Stimulated activated CD4-positive, alpha-beta T cell treated with anti-CD3 and anti-CD28 coated beads, Interleukin-4, amount 100 ng/mL, for 24 hours (primary cell): ENCODE measurements at places on chromosomes 16 and 17.
A peak's percentile ranks its signal among the peaks of the same experiment; 100 is the strongest.

- DNase-seq = no peak
Observed at GRCh38 chr16:56211435-56211981, 20.2 kb downstream of the GNAO1 start.

DNA sequence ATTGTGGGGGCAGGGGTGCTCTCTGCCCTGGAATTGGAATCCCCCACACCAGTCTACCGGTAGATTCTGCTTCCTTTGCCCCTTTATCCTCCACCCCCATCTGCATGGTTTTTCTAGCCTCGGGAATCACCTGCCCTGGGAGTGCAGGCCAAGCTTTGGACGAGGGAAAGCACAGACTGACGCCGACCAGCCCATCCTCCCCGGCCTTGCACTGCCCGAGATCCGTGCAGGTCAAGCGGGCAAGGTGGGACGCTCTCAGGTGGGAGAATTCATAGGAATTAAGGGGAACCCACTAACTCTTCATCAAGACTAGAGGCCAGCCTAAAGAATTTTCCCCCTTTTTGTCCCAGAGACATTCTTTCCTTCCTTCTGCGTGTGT is 9.9 kb upstream of the HOXB13 start:
- DNase-seq = no peak

- no peak for DNase-seq
Observed at GRCh38 chr16:10812312-10813098, 6.1 kb downstream of the TVP23A start.

DNA sequence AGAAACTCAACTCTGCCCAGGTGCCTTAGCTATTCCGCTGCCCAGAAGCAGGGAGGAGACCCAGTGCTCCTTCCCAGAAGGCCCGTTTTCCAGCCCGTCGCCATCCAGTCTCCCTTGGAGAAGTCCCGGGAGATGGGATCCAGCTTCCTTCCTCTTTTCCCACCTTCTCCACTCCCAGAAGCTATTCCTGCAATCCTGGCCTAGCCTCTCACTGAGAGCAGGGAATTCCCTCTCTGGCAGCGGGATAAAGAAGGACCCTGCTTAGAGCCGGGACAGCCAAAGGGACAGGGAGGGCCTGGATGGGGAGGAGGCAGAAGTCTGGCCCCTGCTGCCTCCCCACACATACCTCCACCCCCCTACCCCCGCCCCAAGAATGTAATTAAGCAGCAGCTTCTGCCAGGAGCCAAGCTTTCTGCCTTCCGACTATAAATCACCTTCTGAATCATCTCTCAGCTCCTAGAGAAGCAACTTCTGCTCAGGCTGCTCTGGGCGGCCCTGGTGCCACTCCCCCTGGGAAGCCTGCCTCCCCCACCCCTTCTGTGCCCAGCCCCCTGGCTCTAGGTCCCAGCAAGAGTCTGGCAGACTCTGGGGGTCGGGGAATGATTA is 6.4 kb downstream of the WNT3 start:
- no peak for DNase-seq

DNA sequence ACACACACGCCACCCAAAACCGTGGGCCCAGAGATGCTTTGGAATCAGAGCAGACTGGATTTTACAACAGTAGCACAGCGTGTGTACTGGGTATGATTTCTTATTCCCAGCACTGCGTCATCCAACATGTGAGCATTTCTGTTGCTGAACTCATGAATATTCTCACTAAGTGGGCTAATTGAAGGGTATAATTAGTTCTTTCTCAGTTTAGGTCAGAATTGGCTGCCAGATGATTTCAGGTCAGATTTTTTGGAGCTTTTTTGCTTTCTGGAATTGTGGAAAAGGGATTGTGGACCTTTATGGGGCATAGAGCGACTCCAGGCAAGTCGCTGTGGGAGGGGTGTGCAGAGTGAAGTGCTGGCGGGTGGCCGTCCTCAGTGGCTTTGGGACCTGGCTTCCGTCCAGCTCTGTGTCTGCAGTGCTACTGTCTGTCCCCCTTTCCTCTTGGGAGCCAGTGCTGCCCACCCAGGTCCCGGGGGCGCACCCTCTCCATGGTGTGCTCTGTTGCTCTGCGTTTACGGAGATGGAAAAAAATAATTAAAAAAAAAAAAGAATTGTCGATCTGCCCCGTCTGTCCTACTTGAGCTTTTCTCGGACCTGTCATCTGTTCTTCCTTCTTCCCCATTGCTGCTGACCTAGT is 25.0 kb downstream of the FOXK2 start:
- DNase-seq = no peak

DNA sequence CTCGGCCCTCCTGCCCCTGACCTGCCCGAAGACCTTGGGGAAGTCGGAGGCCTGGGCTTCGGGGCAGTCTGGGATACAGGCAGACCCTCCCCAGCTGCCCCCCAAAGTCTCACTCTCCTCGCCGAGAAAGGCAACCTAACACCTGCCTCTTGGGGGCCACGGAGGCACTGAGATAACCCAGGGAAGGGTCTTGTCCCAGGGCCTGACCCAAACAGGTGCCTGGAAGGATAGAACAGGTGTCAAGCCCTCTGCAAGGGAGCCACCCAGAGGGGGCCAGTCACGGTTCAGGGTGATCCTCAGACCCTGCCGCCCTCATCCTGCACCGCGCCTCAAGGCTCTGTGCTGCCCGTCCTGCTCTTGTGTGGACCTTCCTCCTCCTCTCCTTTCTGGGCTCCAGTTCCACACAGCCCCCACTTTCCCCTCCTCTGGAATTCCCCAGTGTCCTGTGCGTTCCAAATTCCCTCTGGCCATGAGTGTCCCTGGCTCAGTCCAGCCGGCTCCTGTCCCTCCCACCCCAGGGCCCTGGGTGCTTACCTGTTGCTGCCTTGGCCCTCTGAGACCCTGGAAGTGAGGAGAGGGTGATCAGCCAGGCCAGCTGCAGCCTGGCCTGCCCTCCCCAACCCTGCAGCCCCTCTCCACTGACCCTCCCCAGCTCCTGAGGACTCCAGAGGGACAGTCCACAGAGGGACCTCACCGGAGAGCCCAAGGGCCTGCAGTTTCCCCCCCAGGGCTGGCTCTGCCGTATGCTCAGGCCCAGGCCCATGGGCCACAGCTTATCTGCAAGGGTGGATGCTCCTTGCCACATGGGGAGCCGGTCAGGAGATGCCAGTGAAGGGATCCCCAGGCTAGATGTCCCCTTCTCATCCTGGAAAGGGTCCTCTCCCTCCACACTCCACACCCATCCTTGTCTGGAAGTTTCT is 3.8 kb downstream of the PRSS27 start:
- DNase-seq = no peak

DNA sequence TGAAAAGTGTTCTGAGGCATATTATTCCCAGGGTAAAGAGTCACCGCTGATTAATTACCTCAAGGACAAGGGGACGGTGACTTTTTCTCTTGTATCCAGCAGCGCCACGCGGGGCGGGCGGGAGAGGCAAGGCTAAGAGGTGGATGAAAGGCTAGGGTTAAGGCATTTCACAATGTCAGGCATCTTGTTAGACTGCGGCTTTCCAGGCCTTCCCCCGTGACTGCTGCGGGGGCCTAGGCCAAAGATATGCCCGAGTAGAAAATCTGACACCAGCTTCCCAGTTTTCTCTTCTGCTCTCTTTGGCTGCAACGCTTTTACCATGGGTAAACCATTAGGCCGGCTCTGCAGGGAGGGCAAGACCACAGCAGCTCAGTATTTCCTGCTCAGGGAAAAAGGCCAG is 698.2 kb downstream of the MAF start:
- no peak for DNase-seq

- no peak for DNase-seq
Observed at GRCh38 chr17:8384801-8385378, 1.9 kb upstream of the RPL26 start.

DNA sequence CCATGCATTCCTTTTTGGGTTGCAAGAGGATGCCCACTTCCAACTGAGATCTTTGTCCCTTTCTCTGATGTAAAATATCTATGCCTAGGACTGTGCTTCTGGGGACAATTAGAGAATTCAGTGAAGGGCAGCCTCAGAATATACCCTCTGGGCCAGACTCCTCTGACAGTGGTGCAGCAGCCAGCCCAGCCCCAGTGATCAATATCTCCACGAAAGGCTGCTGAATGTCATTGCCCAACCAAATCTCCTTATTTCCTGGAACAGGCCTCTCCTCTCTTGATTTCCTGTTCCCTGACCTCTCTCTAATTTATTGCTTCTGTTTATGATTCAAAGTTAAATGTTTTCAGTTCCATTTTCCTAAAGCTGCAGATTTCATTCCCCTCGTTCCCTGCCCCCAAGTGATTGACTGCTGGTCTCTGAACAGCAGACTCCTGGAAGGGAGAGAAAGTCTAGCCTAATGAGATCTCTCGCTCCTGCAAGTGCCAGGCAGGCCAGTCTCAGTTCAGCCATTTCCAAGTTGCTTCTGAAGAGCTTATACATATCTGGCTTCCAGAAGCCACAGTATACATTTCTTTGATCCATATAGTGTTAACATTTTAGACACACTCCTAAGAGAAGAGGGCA is 104.4 kb upstream of the SALL1 start:
- DNase-seq = no peak

DNA sequence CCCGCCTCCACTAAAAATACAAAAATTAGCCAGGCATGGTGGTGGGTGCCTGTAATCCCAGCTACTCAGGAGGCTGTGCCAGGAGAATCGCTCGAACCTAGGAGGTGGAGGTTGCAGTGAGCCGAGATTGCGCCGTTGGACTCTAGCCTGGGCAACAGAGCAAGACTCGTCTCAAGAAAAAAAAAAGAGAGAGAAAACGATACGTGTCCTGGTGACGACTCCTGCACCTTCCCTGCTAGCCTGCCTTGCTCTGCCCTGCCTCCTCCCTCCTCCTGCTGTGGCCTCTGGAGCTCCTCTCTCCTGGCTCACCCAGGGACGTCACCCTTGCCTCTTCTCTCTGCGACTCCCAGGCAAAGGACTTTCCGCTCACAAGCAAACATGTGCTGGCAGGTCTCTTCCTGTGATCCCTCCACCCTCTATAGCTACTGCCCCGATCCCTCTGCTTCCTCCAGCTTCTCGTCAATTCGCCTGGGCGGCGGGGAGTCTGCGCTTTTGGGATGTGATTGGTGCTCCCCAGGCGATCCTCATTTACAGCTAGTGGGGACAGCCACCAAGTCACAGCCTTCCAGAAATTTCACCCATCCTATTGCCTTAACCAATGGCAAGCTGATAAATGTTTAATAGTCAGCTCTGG is 25.5 kb upstream of the CBX4 start:
- no peak for DNase-seq

- DNase-seq = peak; percentile 25
Observed at GRCh38 chr17:28372203-28372944, 880 bp downstream of the SARM1 start.

DNA sequence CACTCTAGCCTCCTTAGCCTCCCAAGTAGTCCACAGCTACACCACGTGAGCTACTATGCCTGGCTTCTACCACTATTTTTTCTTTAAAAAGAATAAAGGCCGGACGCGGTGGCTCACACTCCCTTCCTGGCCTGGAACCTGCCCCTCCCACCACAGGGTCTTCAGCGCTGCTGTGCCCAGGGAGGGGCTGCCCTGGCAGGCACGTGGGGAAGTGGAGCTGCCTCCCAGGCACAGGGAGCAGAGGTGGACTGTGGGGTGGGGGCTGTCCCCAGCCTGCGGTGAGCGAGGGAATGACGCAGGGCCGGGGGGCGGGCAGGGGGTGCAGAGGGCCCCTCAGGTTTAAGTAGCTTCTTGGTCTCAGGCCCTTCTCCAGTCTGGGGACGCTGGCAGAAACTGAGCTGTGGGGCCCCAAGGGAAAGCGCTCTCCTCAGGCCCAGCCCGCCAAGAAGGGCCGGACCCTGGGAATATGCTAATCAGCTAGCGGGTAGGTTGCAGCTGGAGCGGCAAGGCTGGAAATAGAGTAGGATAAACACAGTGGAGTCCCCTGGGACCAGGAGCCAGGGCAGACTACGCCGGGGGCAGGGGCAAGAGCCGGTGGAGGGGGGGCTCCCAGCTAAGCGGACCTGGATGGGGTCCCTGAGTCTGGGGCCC is 46.8 kb downstream of the TIMM22 start:
- DNase-seq = no peak

GRCh38 chr17:27539152-27539551 is 82.9 kb downstream of the KSR1 start:
- DNase-seq = no peak

- DNase-seq = no peak
Observed at GRCh38 chr16:66580605-66581209, 1.4 kb downstream of the CMTM2 start.

- DNase-seq = no peak
Observed at GRCh38 chr17:44204441-44204882, 4.8 kb upstream of the ATXN7L3 start.
